Naive B cell (primary cell): ENCODE measurements at places on chromosomes 1 and 21. TPM values are rescaled to one million over a fixed set of nuclear protein-coding genes. Genes with fewer than 3 reads are reported as not detected.

GRCh38 chr1:26824731-26825130, 1.8 kb upstream of the ZDHHC18 start:
- no peak for DNase-seq

- DNase-seq: no peak
These were observed 27.0 kb upstream of the TIAM1 start for GRCh38 chr21:31370893-31371544.

DNA sequence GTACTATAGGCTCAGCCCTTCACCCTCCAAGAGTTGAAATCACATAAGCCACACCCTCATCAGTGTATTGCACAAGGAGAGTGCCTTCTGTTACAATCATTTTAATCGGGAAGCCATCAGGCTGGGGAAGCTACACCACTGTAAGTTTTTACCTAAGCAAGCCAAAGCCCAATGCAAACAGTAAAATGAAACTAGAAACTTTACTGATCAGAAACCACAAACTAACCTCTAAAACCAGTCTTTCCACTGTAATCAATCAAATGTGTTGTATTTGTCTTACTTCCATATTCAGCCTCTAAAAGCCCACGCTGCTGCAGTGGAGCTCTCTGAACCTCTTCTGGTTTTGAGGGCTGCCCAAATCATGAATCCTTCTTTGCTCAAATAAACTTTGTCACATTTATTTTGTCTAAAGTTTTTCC, 26.2 kb downstream of the CAPN8 start:
- no peak for DNase-seq

DNA sequence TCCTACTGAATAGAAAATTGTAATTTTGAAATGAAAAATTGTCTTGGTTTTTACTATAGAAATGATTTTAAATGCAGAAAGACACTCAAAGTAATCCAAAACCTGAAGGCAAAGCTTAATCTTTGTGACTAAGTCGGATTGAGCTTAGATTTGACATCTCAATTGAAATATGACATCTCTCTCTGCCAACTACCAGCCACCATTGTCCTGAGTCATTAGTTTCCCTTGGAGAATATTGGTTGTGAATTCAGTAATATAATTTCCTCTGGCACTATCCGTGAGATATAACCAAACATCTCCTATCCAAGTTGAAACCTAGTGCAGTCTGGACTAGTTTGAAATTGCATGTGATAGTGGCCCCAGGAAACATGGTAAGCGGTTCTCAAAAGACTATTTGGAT, 37.1 kb downstream of the PLA2G4A start:
- no peak for DNase-seq

DNA sequence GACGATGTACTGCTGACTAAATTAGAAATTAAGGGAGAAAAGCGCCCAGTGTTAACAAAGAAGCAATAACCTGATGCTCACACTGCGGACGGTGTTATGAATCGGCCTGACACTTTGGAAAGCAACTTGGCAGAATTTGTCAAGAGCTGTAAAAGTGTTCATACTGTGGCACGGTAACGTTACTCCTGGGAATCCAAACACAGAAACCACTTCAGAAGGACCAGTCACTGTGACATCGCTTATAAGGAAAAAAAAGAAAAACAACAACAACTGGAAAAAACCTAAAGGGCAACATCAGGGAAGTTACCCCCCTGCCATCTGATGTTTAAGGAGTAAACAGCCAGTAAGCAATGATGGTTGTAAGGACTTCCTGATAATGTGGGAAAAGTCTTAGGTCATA, 27.7 kb downstream of the CAPZB start:
- no peak for DNase-seq

DNA sequence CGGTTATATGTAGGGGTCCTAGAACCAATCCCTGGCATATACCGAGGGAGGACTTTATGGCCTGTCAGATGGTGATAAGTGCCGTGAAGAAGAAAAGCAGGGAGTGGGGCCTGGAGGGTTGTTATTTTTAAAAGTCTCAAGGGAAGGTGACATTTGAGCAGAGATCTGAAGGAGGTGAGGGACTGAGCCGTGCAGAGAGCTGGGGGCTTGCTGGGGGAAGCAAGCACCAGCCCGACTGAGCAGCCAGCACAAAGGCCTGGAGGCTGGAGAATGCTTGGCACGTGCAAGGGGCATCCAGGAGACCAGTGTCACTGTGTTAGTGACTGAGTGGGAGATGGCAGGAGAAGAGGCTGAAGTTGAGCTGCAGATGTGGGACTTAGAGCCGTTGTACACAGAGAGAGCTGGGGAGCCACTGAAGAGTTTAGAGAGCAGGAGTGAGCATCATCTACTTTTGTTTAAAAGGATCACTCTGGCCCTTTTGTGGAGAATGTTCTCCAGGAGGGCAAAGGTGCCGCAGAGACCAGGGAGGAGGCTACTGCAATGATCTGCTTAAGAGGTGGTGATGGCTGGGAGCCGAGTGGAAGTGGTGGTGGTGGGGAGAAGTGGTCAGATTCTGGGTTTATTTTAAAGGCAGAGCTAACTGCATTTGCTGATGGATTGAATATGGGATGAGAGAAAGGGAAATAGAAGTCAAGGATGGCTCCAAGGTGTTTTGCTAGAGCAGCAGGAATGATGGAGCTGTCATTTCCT, 31.2 kb downstream of the PTPRU start:
- no peak for DNase-seq

AMPD1 gene
- polyA plus RNA-seq: not detected

CRYBG2 gene
- polyA plus RNA-seq: 0.20 TPM

PROX1 gene
- polyA plus RNA-seq: not detected

SAMSN1 gene
- polyA plus RNA-seq: 4.8 TPM

MR1 gene
- polyA plus RNA-seq: 33.7 TPM

OLIG1 gene
- polyA plus RNA-seq: not detected
